ENCODE measurements at places on chromosomes 13 and 19.
A peak's percentile ranks its signal among the peaks of the same experiment; 100 is the strongest.

DNA sequence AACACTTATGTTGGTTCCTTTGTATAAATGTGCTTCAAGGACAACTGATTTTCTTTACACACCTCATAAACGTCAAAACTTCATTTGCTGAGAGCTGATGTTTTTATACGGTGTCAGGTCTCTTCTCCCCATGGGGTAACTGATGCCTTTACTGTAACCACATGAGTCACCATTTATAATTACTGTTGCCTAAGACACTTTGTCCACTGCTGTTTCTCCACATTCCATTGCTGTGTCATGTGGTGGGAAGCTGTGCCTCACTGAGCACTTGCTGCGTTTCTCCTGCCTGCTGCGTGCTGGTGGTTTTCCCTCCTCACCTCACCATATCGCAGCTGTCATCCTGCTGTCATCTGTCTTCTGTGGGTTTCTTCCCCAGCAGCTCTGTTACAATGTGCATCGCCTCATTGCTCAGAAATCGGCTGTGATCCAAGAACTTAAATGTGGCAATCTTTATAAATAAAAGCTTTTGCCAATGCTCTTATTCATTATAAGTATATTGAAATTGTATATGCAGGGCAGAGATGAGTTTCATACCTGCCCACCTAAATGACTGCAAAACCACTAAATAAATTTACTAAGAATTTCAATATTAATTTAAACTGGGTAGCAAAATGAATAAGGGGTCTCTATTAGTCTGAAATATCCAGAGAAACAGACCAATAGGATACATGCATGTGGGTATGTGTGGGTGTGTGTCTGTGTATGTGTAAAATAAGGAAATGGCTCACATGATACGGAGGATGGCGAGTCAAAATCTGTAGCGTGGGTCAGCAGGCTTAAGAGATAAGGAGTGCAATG, 547.0 kb upstream of the SLITRK5 start:
- DNase-seq = no peak

- DNase-seq = no peak
Measured at GRCh38 chr13:40644838-40645604, 21.4 kb downstream of the FOXO1 start.

DNA sequence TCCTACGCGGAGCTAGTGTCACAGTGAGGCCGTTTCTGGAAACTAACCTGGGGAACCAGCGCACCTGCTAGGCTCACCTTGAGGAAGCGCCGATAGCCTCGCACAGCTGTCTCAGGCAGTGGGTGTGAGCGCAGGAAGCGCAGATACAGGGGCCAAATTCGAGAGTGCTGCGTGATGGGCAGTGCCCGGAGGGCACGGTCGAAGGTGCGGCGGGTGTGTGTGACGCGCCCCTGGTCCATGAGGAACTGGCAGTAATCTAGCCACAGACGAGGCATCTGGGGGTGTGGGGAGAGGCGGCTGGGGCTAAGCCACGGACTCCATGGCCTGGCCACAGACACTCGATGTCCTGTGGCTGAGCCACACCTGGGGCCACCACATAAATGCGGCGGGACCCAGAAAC, 2.2 kb downstream of the XAB2 start:
- no peak for DNase-seq

DNA sequence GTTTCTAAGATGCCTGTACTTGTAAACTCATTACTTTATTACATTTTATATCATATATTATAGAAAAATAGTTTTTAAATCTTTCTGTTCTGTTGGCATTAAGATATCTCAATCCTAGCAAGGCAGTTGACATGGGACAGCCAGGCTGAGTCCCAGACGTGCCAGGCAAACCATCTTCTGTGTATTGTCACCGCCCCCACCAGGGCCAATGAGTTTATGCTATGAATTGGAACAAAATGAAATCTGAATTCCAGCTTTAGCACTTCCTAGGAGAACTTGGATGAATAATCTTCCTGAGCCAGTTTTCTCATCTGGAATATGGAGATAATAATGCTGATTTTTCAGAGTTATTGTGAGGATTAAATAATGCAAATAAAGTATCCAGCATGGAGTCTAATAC, 79.9 kb upstream of the GSX1 start:
- no peak for DNase-seq

GRCh38 chr19:19461671-19462622, 53.4 kb downstream of the TSSK6 start:
- DNase-seq = no peak

DNA sequence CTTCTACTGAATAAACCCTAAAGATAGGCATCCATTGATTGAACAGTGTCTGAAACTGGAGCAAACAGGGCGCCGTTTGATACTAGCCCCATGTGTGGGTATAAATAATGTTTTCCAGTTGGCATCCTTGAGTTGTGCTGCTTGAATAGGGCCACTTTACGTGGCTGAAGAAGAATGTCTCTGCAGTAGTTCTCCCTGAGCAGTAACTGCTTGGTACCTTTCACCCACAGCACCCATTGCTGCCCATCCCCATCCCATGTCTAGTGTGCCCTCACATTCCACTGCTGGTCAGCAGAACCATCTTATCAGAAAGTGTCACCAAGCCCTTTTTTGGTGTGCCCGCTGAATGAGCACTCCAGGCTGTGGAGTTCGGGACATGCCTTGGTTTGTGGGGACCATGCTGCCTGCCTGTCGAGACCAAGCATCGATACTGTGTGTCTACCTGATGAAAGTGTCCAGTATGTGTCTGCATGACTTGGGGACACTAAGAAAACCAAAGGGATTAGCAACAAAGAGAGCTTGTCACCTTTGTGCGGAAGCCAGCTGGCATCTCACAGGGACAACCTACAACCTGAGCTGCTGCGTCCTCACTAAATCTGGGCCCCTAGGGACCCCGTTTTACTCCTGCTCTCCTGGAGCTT, 162.0 kb downstream of the TM9SF2 start:
- DNase-seq = no peak

DNA sequence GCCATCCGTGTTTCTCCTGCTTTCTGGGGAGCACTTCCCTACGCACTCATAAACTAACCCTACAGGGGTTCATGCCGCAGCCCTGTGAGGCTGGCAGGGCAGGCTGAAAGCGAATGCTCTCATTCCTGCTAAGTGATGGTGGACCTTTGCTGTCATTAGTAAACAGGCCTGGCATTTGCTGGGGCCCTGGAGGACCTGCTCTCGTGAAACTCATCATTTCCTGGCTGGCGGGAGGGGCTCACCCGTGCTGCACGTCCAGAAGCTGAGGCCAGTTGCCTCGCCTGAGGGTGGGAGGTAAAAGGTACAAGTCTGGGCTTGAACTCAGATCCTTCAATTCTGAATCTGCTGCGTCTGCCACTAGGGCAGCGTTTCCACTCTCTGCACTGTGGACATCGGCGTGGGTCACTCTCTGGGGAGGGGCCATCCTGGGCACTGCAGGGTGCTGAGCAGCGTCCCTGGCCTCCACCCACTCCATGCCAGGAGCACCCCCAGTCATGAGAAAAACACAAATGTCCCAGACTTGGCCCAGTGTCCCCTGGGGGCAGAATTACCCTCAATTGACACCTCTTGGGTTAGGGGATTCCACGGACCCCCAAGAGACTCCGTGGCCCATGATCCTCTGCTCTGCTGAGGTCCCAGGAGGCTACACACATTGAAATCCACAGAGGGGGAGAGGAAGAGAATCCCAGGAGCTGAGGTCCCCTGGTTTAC, 7.0 kb downstream of the MOB3A start:
- no peak for DNase-seq

GRCh38 chr13:65090186-65090585, 2139.9 kb downstream of the PCDH9 start:
- no peak for DNase-seq

GRCh38 chr19:45766869-45767346, 2.1 kb downstream of the SIX5 start:
- no peak for DNase-seq

DNA sequence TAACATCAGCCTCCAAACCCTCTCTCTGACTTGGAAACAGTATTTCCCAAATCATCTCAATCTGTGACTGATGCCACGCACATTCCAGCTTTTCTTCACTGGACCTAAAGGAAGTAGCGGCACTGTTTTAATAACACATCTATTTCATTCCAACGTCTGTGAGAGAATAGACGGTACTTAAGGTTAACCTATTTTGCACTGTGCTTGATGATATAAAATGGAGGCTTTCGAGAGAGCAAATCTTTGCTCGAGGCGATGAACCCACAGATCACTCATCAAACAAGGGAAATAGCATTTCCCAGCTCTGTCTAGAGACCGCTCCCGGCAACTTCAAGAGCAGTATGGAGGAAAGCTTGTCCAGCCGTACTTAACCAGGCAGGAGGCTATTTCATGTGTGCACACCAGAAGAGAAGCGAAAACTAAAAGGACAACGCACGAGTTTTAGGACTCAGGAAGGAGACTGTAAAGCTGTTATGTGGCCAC, 2.9 kb downstream of the UBL3 start:
- DNase-seq = peak; percentile 19

- no peak for DNase-seq
Measured at GRCh38 chr13:46817095-46817494, 20.1 kb upstream of the ESD start.

GRCh38 chr13:24680258-24680920, at the start of gene ATP12A:
TSS of gene ATP12A (plus strand) at chr13:24680408. CDS start at chr13:24680744, 336 bp downstream.
- DNase-seq = no peak
